ENCODE measurements at places on chromosomes 6 and 20.

DNA sequence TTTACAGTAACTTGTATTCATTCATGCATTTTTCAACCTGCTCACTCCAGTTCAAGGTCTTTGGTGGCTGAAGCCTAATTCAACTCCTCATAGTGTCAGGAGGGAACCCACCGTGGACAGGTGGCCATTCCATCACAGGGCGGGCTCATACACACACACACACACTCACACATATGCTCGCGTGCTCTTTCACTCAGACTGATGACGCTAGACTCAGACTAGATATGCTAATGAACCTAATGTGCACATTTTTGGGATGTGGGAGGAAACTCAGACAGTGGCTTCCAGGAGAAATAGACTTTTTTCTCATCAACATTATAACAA is 56.7 kb downstream of the TRIM27 start:
- no peak for DNase-seq

GRCh38 chr6:73747289-73747688 is 51.3 kb downstream of the CD109 start:
- DNase-seq = no peak

- no peak for DNase-seq
These were observed 53.2 kb downstream of the PTPN1 start for GRCh38 chr20:50563133-50563944.

GRCh38 chr6:72703093-72703492 is 81.2 kb downstream of the KCNQ5 start:
- DNase-seq = no peak

- DNase-seq = no peak
These were observed 735.1 kb upstream of the MARCKS start for GRCh38 chr6:113122060-113122459.

- DNase-seq = no peak
These were observed 31.7 kb upstream of the UBR2 start for GRCh38 chr6:42532038-42532669.

DNA sequence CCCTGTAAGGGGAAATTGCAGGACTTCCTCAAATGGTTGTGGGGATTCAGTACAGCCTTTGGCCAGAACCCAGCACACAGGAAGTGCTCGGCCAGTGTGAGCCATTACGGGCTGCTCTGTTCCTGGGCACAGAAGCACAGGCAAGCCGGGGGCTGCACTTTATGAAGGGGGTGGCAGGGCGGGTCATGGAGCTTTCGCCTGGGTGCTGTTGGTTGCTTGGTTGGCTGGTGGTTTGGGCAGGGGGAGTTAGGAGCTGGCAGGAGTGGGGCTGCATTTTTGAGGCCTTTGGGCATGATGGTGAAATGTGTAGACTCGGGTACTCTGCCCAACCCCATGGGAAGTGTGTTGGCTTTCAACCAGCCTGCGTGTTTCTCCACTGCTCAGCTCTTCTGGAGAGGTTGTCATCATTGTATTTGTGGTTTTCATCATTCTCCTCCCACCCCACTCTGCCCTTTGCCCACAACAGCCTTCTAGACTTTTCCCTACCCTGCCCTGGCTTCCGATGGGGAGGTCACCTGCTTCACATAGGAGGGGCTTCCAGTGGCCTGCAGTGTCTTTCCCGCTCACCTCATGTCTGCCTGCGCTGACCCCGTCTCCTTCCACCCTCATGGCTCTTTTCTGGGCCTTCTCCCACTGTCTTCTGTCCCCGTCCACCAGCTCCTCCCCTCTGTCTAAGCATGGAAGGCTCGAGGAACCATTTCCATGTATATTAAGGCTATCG is 16.1 kb upstream of the RBM38 start:
- no peak for DNase-seq

DNA sequence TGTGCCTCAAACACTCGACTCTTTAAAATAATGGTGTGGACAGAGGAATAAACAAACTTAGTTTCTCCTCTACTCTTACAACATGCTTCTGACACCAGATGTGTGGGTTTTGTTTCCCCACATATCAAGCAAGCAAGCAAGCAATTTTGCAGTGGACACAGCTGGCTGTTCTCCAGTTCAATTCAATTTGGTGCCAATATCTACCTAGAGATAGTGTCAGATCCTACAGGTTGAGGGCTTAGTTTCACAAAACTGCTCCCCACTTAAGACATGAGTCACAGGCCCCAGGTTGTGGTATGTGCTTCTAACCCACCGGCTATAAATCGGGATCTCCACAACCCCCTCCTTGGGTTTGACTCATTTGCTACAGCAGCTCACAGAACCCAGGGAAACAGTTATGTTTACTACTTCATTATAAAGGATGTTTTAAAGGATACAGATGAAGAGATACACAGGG is 131.4 kb upstream of the TRAF3IP2 start:
- DNase-seq = no peak

GRCh38 chr6:121533321-121533841 is 97.9 kb downstream of the GJA1 start:
- DNase-seq = no peak

DNA sequence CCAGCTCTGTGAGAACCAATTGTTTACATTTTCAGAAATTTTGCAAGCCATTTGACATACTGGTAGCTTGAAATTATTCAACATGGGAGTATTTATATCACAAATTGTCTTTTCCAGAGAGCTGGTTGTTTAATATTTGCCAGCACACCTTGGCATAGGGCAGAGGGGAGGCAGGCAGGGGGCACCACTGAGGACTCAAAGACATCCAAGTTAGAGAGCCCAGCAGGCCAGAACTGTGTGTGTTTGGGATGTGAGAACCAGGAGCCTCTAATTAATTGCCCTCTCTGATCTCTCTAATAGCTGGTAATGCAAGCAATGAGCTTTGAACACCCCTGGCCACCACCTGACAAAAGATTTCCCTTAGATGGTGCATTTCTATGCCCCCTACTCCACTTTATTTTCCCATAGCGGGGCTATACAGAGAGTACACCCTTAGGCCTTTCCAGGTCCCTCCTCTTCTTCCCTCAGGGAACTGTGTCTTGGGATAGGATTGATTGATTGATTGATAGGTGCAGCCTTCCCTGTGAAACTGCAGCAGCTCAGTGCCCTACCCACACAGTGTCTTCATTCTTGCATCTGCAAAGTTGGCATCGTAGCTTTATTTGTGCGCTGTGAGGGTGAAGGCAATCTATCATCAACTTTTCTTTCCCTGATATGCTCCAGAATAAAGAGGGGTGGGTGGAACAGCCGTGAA is 29.2 kb downstream of the MOCS1 start:
- DNase-seq = no peak

GRCh38 chr20:63179687-63180568 is 36.0 kb downstream of the YTHDF1 start:
- DNase-seq = no peak

DNA sequence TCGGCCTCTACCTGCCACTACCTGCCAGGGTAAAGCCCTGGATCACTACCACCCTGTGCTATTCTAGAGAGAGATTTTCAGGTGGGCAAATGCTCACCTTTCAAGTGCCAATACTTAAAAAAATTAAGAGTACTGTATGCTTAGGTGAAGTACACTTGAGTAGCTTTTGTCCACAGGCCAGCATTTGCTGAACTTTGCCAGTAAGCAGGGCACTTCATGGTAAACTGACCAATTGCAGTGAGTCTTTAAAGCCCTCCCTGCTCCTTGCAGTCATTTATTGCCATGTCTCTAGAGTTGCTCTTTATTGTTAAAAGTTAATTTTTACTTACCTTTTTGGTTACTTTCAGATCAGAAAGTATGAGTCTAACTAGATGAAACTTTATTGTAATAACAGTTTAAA is 58.5 kb downstream of the PLAGL1 start:
- no peak for DNase-seq

- DNase-seq = no peak
These were observed 79.9 kb downstream of the GCLC start for GRCh38 chr6:53464927-53465460.

DNA sequence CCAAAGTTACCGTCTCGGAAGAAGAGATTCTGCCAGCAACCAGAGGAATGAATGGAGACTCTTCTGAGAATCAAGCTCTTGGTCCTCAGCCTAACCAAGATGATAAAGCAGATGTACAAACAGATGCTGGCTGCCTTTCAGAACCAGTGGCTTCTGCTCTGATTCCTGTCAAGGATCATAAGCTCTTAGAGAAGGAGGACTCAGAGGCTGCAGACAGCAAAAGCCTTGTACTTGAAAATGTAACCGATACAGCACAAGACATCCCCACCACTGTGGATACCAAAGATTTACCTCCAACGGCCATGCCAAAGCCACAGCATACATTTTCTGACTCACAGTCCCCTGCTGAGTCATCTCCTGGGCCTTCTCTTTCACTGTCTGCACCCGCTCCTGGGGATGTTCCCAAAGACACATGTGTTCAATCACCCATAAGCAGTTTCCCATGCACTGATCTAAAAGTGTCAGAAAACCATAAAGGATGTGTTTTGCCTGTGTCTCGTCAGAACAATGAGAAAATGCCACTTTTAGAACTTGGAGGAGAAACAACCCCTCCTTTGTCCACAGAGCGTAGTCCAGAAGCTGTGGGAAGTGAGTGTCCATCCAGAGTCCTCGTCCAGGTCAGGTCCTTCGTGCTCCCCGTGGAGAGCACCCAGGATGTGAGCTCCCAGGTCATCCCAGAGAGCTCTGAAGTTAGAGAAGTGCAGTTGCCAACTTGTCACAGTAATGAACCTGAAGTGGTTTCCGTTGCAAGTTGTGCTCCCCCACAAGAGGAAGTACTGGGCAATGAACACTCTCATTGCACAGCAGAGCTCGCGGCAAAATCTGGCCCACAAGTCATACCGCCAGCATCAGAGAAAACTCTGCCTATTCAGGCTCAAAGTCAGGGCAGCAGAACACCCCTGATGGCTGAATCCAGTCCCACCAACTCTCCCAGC is 109.6 kb downstream of the RTN4IP1 start:
- DNase-seq = peak; percentile 73

GRCh38 chr6:22884456-22884855 is 315.1 kb downstream of the HDGFL1 start:
- no peak for DNase-seq

GRCh38 chr6:148952147-148953035 is 205.6 kb downstream of the UST start:
- no peak for DNase-seq

GRCh38 chr20:1450926-1451491 is 15.6 kb downstream of the NSFL1C start:
- no peak for DNase-seq

- DNase-seq = no peak
These were observed 35.7 kb downstream of the EPB41L2 start for GRCh38 chr6:131027326-131027725.

DNA sequence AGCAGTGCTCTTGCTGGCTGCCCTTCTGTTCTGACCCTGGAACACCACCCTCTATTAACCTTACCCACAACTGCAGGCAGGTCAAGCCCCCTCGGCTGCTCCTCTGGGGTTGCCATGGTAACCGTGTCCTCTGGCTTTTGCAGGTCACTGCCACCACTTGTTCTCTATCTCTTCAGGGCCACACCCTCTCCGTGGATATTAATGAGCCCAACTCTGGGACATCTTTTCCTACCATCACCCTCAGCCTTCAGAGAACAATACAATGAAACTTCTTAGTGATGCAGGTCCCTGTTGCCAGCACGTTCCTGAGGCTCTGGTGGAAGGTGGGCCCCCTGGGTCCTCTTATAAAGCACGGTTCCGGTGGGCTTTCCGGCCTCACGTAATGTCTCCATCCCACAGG is 30.8 kb upstream of the MICB start:
- DNase-seq = no peak

DNA sequence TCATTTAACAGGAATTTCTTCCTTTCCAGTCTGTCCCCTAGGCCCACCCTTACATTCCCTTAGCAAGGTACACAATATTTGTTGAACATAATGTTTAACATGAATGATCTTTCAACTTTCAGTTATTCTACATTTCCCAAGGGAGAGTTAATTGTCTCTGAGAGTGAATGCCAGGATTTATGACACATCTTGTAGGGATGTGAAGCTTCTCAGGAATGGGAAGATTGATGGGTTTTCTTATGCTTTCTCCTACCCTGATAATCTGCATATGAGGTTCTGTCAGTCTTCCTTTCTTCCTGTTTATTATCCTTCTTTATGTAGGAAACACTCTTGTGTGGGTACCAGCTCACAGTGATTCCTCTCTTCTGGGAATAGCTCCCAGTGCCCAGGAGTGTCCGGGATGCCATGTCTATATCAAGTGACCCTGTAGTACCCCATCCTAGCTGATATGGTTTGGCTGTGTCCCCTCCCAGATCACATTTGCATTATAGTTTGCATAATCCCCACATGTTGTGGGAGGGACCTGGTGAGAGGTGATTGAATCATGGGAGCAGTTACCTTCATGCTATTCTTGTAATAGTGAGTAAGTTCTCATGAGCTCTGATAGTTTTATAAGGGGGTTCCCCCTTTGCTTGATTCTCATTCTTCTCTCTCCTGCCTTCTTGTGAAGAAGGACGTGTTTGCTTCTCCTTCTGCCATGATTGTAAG is 7.1 kb upstream of the FYN start:
- DNase-seq = no peak

- no peak for DNase-seq
These were observed 479.7 kb upstream of the MARCKS start for GRCh38 chr6:113377362-113377942.

GRCh38 chr6:26104457-26105108 is 17.4 kb downstream of the HFE start:
- DNase-seq = no peak

DNA sequence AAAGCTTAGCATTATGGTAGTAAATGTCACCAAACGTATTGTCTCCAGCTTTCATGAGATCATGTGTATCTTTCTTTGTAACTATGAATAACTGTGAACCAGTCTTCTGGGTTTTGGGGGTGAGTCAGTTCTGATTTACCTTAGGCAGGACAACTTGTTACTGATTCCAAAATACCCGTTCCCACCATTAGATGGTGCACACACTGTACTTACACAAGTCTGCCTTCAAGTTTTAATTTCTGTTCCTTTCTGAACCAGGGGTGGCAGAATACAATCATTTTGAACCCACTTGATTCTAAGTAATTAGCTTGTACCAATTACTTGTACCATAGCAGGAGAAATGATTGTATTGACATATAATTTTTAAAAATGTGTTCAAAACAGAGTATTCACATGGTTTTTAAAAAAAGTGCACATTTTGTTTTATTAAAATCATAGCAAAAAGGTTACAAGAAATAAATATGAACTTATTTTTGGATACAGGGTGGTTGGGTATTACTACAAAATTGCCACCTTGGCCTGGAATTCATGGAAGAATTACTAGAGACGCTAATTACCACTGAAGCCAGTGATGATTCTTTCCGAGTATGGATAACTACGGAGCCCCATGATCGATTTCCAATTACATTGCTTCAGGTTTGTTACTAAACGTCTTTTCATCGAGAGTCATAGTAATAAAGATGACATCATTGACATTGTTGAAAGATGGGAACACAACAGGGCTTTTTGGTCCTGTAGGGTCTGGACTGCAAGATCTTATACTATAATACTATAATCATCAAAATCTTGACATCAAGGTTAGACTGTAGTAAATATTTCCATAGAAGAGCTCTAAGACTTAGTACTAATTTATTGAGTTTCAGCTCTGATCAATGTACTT is 75.2 kb upstream of the GLP1R start:
- no peak for DNase-seq

- no peak for DNase-seq
These were observed 13.0 kb downstream of the PNISR start for GRCh38 chr6:99412065-99412464.

GRCh38 chr6:170202416-170203135 is 88.3 kb downstream of the DLL1 start:
- no peak for DNase-seq

- no peak for DNase-seq
These were observed 248.7 kb upstream of the JAG1 start for GRCh38 chr20:10922506-10922905.

- DNase-seq = no peak
These were observed 26.5 kb downstream of the ULBP1 start for GRCh38 chr6:149990212-149990660.

All from stimulated activated CD8-positive, alpha-beta memory T cell treated with anti-CD3 and anti-CD28 coated beads, Interleukin-2, amount 100 ng/mL, for 48 hours (primary cell).